Uterine smooth muscle cell (primary cell): ENCODE measurements at places on chromosomes 2 and 18. TPM values are rescaled to one million over a fixed set of nuclear protein-coding genes. Genes with fewer than 3 reads are reported as not detected.

ASB18 gene
- not detected in 2 replicates for total RNA-seq

LOXHD1 gene
- not detected in 2 replicates for total RNA-seq

STPG4 gene
- total RNA-seq = 0.12 and 0.44 TPM in 2 replicates

AGAP1 gene
- total RNA-seq = 11.8 and 11.9 TPM in 2 replicates

ODC1 gene
- 204 and 316 TPM in 2 replicates for total RNA-seq

EMILIN1 gene
- 196 and 328 TPM in 2 replicates for total RNA-seq

LCT gene
- under 0.01 TPM in 2 replicates for total RNA-seq

SERPINB12 gene
- total RNA-seq = not detected in 2 replicates

INHBB gene
- total RNA-seq = not detected in 2 replicates

LRP2 gene
- not detected in 2 replicates for total RNA-seq

FBLN7 gene
- total RNA-seq = 1.1 and 2.4 TPM in 2 replicates

ALLC gene
- total RNA-seq = 0.25 TPM in 1 of 2 replicates, not detected in the other

IL36B gene
- not detected in 2 replicates for total RNA-seq

CDH2 gene
- total RNA-seq = 46.3 and 107 TPM in 2 replicates

CCBE1 gene
- 13.8 and 21.2 TPM in 2 replicates for total RNA-seq
